A549 (cell line): ENCODE measurements at places on chromosomes 5 and 9.

DNA sequence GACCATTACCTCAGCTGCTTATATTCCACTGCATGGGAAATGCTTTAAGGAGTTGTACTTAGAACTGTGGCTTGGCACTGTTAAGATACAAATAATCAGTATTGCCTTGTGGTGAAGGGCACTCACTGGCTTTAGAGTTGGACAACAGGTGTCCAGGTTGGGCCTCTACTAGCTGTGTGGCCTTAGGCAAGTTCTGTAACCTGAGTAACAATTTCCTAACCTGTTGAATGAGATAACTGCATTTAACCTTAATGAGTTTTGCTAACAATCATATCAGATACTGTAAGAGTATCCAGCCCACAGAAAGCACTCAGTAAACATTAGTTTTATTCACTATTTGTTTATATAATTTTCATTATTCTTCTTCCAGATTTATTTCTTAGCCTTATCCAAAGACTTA lies 17.2 kb upstream of the HK3 start:
- no peak for DNase-seq

DNA sequence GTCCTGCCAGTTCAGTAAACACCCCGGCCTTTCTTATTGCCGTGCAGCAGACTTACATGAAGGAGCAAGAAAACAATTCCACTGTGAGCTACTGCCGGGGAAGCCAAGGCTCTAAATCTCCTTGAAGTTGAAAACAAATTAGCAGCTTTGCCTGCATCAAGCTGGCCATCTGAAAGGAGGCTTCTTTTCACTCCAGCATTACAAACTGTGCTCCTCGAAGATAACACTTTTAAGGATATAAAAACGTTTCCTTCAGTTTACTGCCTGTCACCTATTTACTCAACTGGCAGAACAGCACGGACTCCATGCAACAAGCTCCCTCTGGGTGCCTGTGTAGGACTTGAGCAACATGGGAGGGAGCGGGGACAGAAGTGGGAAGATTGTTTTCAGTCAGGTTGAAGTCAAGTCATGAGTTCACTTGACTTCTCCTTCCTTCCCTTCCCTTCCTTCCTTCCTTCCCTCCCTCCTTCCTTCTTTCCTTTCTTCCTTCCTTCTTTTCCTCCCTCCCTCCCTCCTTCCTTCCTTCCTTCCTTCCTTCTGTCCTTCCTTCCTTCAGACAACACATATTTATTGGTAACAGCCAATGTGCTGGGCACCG lies 67.4 kb downstream of the ZNF608 start:
- no peak for DNase-seq

DNA sequence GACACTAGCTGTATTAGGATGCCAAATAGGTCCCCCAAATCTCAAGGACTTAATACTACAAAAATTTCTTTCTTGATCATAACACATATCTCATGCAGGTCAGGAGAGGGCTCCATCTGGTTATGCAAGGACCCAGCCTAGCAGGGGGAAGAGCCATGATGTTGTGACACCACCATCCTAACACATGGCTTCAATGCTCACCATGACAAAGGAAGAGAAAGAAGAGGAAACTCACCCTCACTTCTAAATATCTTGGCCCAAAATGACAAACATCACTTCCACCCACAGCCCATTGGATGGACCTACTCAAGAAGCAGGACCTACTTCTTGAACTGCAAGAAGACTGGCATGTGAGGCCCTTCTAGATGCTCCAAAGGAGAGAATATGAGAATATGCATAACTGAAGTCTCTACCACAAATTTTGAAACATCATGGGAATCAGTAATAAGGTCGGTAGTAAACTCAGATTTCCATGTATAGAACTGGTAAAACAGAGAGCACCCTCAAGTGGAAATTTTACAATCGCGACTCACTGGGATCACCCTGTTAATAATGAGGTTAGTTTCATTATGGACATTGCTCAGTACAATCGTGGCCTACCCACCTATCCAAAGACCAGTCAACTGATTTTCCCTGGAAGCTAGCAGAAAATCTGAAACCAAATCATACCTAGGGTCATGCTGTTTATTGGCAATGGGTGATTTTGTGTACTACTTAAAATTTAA lies 308.2 kb downstream of the ACTL7B start:
- no peak for DNase-seq

DNA sequence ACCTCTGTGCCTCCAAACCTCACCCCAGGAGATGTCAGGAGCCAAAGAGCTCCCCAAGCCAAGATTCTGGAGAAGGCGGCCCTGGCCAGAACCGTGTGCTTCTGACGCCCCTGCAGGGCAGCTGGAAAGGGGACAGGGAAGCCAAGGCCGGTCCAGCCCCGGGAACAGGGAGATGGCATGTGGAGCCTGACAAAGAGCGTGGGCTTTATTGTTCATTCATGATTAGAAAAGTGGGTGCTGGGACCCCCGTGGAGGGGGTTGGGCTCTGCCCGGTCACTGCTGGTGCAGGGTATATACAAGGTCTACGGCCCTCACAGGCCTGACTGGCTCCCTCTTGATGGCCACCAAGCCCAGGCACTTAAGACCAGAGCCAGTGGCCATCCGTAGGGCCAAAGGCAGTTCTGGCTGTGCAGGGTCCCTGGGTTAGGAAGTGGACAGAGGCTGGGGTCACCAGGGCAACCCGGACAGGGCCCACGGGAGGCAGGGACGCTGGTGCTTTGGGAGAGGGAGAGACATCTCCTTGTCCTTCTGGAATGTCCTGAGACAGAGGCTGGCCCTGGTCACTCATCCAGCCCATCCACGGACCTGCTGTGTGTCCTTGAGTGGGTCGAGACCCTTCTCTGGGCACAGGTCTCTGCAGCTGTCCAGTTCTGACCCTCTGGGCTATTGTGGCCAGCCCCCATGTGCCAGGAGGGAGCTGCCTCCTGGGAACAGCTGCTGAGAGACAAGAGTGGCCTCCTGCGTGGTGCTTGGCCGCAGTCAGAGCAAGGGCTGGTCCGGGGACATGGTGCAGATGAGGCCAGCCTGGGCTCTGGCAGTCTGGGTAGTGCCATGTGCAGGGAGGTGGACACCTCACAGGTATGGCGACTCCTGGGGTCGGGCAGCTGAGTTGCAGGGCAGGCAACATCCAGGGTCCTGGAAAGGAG lies 12.5 kb downstream of the NINJ1 start:
- DNase-seq: no peak

DNA sequence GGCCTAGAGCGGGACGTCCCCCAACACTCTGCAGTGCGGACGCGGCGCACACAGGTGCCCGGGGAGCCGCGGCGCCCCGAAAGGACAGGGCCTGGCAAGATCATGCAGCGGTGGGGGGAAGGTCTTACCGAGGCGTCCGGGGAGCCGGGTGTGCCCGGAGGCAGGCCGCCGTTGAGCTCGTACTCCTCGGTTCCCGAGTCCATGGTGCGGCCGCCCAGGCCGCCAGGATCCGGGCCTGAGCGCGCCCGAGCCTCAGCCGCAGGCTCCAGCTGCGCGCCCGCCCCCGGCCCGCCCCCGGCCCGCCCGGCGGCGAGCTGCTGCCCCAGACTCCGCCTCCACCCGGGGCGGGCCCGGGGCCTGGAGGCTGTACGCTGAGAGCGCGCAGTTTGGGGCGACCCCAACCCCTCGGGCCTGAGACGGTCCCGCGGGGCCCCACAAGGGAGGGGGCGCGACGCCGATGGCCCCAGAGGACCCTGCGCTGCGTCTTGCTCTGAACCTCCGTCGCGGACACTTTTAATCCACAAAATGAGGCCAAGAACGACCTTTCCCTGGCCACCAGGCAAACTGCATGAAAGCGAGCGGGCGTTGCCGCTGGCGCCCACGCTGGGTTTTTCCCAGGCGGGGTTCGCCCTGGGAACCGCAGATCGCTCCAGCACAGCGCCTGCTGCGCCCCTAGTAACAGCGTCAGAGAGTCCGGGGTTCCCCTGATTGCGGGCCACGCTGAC lies at the start of gene NINJ1:
TSS of gene NINJ1 (minus strand) at position 237 of the 725 bp plus-strand sequence. CDS start at position 203, 34 bp downstream.
- peak; percentile 90 for DNase-seq
